ENCODE measurements at places on chromosomes 2 and 18. TPM values are rescaled to one million over a fixed set of nuclear protein-coding genes. Genes with fewer than 3 reads are reported as not detected.
A peak's percentile ranks its signal among the peaks of the same experiment; 100 is the strongest.

- no peak overlapping the region for H3K4me3 ChIP-seq
- peaks cover 63% of the 10 kb centered on the region for H3K4me1 ChIP-seq
- no peaks in the 10 kb centered on the region for H3K36me3 ChIP-seq
- peaks cover 2% of the 10 kb centered on the region for H3K27me3 ChIP-seq
- H3K27ac ChIP-seq, result no peak overlapping the region
Measured at GRCh38 chr2:181462033-181462432, 4.8 kb downstream of the ITGA4 start.

GRCh38 chr18:12048010-12048826 is 45.4 kb upstream of the ANKRD62 start:
- 0 out of 2 replicates have a peak overlapping the region, but pooled peaks have one; percentile 23 for H3K27ac ChIP-seq
- no peak overlapping the region for H3K4me3 ChIP-seq
- H3K27me3 ChIP-seq, result peaks cover 16% of the 10 kb centered on the region
- DNase-seq, result no peak
- H3K4me1 ChIP-seq, result peaks cover 9% of the 10 kb centered on the region

The OBSL1 gene
- 66.1 TPM for total RNA-seq

DNA sequence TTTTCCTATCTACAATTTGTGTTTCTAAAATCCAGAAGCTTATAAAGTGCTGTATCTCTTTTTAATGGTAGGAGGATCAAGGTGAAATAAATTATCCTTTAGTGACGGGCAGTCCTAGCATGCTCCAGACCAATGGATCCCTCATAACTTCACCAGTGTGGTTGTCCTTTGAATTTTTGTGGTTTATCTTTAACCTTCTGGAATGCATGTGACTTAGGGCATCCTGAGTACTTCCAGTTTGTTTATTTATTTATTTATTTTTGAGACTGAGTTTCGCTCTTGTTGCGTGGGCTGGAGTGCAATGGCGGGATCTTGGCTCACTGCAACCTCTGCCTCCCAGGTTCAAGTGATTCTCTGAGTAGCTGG is 40.4 kb downstream of the NUP35 start:
- H3K36me3 ChIP-seq, result peaks cover 55% of the 10 kb centered on the region
- peak; percentile 9 for DNase-seq
- peaks cover 23% of the 10 kb centered on the region for H3K4me1 ChIP-seq
- H3K27me3 ChIP-seq, result no peaks in the 10 kb centered on the region
- no peak overlapping the region for H3K27ac ChIP-seq
- H3K4me3 ChIP-seq, result no peak overlapping the region

DNA sequence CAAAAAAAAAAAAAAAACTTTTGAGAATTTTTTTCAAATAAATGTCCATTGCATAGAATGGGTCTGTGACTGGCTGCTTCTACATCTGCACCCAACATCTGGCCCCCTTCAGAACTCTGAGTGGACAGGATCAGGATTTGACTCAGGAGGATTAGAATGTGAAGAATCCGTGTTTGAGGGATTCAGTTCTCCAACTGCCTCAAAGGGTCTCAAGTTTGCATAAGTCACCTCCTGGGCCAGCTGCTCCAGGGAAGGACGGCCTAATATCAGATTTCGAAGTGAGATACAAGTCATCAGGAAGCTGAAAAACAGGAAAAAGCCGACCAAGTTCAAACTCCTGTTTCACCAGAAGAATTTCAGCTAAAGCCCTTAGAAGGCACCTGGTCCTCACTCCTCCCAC is 10.9 kb downstream of the MAT2A start:
- peaks cover 59% of the 10 kb centered on the region for H3K4me1 ChIP-seq
- peak; percentile 80 for DNase-seq
- H3K36me3 ChIP-seq, result peaks cover 28% of the 10 kb centered on the region
- peaks cover 3% of the 10 kb centered on the region for H3K27me3 ChIP-seq

The CAPN14 gene
- 0.08 TPM for total RNA-seq

The LIPG gene
- total RNA-seq, result not detected

GRCh38 chr2:230798769-230799399 is 65.9 kb upstream of the ITM2C start:
- peaks cover 11% of the 10 kb centered on the region for H3K4me1 ChIP-seq
- peak; percentile 56 for DNase-seq
- H3K27me3 ChIP-seq, result no peaks in the 10 kb centered on the region
- H3K27ac ChIP-seq, result peak overlapping the region; percentile 44
- peaks cover 41% of the 10 kb centered on the region for H3K36me3 ChIP-seq
- H3K4me3 ChIP-seq, result no peak overlapping the region
